ENCODE measurements at places on chromosomes 6 and 20.

DNA sequence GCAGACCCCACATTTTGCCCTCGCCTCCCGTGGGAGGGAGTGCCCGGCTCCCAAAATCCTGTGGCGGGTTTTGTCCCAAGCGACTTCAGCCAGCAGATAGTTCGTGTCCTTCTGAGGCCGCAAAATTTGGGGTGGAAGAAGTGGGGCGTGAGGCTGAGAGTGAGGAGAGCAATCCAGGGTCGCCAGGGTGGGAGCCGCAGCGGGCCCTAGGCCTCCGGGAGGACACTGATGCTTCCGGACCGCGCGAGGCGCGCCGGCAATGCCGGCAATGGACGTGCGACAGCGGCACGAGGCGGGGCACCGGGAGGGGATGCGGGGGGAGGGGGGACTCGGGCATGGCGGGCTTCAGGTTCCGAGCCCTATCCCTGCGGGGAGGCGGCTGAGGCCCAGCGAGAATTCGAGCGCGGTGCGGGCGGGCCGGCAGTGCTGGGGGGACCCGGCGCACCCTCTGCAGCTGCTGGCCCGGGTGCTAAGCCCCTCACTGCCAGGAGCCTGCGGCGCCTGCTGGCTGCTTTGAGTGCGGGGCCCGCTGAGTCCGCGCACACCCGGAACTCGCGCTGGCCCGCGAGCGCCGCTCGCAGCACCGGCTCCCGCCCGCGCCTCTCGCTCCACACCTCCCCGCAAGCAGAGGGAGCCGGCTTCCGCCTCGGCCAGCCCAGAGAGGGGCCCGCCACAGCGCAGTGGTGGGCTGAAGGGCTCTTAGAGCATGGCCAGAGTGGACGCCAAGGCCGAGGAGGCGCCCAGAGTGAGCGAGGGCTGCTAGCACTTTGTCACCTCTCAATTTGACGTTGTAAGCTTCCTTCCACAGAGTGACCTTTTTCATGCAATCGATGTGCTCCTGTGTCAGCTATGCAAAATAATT lies 143.8 kb downstream of the LPA start:
- DNase-seq = peak; percentile 58

DNA sequence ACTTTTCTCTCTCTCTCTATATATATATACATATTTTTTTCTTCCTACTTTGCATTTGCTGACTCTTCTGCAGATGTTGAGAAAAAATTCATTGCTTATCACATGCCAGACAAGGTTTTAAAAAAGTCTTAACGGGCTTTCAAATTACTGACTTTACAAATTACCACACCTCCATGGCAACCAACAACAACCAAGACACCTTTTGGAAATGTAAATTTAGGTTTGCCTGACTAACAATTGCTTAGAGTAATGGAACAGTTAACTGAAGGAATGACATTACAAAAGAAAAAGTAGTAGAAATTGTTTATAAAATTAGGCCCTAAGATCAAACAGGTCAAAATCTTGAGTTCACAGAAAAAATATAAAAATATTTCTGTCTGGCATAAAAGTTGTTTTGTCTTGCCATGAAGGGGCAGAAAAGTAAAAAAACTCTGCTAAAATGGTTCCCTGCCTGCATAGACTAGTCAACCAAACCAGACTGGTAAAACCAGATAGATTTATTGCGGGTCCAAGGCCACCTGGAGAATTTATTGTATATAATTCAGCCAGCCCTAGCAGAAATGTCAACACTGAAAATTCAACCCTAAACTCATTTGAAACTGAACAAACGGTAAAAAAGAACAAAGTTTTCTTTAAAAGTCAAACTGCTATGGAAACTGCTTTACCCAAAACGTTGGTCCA lies 92.8 kb upstream of the FRMD1 start:
- no peak for DNase-seq

- DNase-seq = no peak
Observed at GRCh38 chr6:50087231-50087954, 37.7 kb upstream of the DEFB112 start.

DNA sequence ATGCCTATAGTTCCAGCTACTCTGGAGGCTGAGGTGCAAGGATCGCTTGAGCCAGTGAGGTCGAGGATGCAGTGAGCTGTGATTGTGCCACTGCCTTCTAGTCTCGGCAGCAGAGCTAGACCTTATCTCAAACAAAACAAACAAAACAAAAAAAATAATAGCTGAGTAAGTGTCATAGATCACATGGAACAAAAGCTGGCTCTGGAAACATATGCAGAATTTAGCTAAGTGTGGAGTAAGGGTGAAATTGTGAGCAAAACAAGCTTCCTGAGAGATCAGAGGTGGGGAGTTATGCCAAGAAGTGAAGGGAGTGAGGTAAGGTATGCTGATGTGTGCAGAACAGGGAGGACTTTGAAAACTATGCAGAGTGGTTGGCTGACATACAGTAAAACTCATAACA lies 18.7 kb downstream of the SGK1 start:
- DNase-seq = no peak

DNA sequence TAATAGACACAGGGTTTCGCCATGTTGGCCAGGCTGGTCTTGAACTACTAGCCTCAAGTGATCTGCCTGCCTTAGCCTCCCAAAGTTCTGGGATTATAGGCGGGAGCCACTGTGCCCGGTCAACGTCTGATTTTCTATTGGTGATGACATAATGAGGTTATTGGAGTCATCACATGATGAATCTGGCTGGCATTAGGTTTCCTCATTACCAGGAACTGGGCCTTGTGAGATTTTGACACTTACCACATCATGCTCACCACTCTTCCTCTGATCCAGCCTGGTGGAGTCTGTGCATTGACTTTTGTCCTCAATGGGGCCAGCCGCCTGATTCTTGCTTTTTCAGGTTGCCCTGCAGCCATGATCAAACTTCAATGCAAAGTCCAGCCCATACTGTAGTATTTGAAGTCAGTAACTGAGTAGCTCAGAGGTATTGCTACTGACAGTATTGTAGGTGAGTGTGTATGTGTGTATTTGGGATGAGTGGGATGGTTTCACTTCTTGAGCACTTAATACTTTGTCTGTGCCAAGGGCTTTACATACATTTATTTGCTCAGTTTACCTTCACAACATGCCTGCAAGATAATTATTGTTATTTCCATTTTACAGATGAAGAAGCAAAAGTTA lies 16.0 kb downstream of the ANKS1A start:
- no peak for DNase-seq

- DNase-seq = no peak
Observed at GRCh38 chr20:49937027-49937929, 1.1 kb downstream of the RNF114 start.

DNA sequence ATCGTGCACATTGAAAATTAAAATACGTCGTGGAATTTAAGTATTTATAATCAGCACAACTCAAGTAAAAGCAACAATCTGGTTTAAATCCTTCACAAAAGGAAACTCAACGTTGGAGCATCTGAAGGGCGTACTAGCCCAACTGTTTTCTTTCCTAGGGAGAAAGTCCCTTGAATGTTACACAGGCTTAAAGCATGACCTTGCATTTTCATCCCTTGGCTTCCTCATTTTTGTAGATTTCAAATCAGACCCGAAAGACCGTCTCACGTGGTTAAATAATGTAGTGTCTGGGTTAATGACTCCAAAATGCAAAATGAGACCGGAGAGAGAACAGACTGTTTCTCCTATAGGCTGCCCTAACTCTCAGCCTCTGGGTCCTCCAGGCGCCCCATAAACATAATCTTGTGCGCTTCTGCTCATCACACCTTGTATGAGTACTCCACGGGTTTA lies 249.2 kb upstream of the RREB1 start:
- DNase-seq = no peak

DNA sequence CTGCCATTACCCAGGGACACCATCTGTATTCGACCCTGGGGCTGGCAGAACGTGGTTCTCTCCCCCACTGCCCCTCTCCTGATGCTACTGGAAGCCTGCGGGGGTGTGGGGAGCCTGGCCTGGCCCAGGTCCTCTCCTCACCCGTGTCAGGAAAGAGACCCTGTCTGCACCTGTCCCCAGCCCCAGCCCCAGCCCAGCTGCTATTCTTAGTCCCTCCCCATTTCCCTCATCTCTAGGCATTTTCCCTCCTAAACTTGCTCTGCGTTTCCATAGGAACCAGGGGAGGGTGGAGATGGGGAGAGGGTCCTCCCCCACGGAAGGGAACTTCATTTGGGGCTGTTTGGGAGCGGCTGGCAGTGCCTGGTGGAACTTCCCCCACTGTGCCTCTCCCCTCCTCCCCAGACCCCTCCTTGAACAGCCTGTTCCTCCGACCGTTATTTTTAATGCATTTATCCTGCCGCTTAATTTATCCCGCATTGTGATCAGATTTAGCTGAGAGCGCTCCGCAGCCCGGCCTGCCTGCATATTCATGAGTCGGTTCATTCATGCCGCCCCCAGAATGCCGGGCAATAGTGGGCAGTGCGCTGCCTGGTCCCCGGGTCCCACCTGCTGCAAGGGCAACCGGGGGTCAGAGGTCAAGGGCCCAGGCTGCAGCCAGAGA lies 31.8 kb upstream of the DLGAP4 start:
- no peak for DNase-seq

- DNase-seq = no peak
Observed at GRCh38 chr6:36368421-36368820, 19.0 kb downstream of the ETV7 start.

DNA sequence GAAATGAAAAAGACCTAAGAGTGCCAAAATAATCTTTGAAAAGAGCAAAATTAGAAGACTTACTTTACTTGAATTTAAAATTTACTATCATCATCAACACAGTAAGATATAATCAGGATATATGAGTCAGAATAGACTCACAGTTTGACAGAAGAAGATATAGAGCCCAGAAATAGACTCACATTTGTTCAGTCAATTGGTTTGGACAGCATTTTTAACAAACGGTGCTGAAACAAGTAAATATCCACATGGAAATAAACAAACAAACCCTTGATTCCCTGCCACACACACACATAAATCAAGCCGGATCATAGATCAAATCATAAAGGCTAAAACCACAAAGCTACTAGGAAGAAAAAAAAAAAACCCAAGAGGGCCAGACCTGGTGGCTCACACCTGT lies 291.1 kb downstream of the ADGRG6 start:
- DNase-seq = no peak

GRCh38 chr6:43368259-43369160 lies 937 bp downstream of the ZNF318 start:
- DNase-seq = peak; percentile 20

- no peak for DNase-seq
Observed at GRCh38 chr20:58708246-58708931, 15.8 kb downstream of the NPEPL1 start.

DNA sequence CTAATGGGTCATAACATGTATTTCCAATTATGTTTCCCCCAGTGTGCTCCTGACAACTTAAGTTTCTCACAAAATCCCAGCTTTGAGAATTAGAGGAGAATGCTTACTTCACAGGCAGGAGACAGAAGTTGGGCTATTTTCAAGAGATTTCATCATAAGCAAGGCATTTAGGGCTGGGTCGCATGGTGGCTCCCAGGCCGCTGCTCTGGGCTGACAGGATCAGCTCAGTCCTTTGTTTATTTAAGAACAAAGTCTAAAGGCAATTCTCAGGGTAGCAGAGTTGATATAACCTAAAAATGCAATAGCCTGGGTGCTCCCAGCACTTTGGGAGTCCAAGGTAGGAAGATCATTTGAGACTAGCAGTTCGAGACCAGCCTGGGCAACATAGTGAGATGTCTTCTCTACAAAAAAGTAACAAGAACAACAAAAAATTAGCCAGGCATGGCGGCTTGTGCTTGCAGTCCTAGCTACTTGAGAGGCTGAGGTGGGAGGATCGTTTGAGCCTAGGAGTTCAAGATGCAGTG lies 10.9 kb downstream of the FOXQ1 start:
- DNase-seq = no peak

- no peak for DNase-seq
Observed at GRCh38 chr20:12928755-12929401, 79.9 kb upstream of the SPTLC3 start.

- no peak for DNase-seq
Observed at GRCh38 chr6:75317503-75318206, 33.1 kb upstream of the TMEM30A start.

GRCh38 chr6:47836639-47837038 lies 54.8 kb downstream of the OPN5 start:
- DNase-seq = no peak

DNA sequence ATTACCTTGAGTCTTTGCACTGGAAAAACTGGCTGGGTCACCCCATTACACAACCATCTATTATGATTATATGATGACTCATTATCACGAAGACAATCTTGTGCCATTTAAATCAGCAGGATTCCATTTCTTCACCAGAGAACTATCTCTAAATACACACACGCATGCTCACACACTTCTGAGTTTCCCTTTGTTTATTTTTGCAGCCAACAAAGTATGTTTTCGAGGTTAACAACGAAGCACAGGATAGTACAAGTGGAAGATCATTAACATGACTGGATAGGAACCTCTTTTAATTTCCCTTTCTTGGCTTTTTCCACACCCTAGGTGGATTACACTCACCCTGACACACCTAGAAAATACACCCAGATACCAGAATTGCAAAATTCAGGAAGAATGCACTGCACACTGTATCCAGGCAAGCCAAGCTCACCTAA lies 18.9 kb downstream of the PERP start:
- no peak for DNase-seq

DNA sequence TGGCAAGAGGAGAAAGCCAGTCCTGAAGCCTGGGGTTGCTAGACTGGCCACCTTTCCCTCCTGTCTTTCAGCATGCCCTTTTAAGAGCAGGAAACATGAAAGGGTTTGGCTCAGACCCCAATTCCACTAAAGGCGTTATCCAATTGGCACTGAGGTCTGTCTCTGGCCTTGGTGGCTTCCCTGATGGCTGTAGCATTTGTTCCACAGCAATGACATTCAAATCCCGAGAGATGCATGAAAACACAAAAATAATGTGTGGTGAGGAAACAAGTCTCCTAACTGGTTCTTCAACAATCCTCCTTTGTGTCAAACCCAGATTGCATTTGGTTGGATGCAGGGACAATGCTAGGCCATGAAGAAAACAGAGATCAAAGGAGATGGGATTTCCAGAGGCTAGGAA lies 56.5 kb upstream of the ADTRP start:
- DNase-seq = no peak

DNA sequence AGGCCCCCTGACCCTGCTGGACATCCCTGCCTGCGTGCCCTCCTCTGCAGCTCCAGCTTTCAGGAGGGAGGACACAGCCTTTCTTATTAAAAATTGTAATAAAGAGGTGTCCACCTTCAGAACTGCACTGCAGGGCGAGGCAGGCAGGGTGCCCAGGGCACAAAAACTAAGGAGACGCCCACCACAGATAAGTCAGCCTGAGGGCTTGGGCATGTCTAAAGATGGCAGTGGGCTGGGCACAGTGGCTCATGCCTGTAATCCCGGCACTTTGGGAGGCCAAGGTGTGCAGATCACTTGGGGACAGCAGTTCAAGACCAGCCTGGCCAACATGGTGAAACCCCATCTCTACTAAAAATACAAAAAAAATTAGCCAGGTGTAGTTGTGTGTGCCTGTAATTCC lies 7.0 kb upstream of the C20orf144 start:
- no peak for DNase-seq

GRCh38 chr6:46331461-46331860 lies 159.8 kb downstream of the RCAN2 start:
- DNase-seq = no peak

- DNase-seq = no peak
Observed at GRCh38 chr6:132902901-132903300, 88.5 kb downstream of the RPS12 start.

GRCh38 chr20:48986899-48987298 lies 59.2 kb upstream of the CSE1L start:
- DNase-seq = no peak
